ENCODE measurements at places on chromosomes 16 and 17. TPM values are rescaled to one million over a fixed set of nuclear protein-coding genes. Genes with fewer than 3 reads are reported as not detected.

TNFSF12 gene
- total RNA-seq, result 7.4 TPM

HOXB1 gene
- total RNA-seq, result not detected

SNF8 gene
- total RNA-seq, result 95.0 TPM

MYH11 gene
- under 0.01 TPM for total RNA-seq

CACNG3 gene
- total RNA-seq, result not detected

KCNH4 gene
- total RNA-seq, result not detected

HES7 gene
- not detected for total RNA-seq

ITGAX gene
- total RNA-seq, result not detected

WFIKKN1 gene
- total RNA-seq, result under 0.01 TPM

SLC12A3 gene
- total RNA-seq, result not detected

HOXB9 gene
- total RNA-seq, result 0.30 TPM

WNT3 gene
- total RNA-seq, result 0.65 TPM
